ENCODE measurements at places on chromosomes 1 and 21.

- no peak for DNase-seq
These were observed 1.0 kb upstream of the SFN start for GRCh38 chr1:26861889-26862378.

- no peak for DNase-seq
These were observed 124.4 kb upstream of the IRF2BP2 start for GRCh38 chr1:234734412-234734835.

GRCh38 chr1:248923352-248924338 lies 17.6 kb downstream of the PGBD2 start:
- DNase-seq, result no peak

DNA sequence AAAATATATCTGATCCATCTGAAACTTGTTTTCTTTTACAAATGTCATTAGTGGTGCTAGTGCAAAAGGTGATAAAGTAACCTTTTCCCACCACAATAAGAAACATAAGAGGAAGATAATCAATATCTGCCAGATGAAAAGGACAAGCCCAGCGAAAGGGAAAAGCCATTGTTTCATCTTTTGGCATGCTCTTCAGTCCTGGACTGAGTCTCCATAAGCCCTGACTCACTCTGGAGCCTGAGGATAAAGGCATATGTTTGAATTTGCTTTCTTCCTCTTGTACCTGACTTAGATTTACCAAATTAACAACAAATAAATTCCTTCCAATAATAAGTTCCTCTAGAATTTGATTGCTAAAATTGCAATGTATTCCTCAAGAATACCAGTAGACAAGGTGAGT lies 13.6 kb downstream of the DNAJC11 start:
- DNase-seq, result no peak

- DNase-seq, result no peak
These were observed 36.0 kb downstream of the GPR3 start for GRCh38 chr1:27428316-27429028.

- DNase-seq, result no peak
These were observed 48.4 kb downstream of the FAAP20 start for GRCh38 chr1:2145946-2146835.

DNA sequence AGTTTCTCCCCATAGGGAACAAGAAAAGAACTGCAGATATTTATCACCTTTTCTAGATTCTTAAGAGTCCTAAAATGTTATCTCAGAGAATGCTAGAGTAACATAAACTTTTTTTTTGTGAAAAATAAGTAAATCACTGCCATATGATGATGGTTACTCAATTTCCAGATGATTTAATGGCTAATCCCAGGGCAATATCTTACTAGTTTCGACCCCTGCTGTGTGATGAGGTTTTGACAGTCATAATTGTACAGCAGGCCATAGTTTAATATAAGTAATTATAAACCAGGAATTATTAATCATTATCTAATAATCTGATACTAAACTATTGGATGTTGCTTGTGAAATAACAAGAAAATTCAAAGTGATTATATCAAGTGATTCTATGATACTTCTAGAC lies 210.6 kb downstream of the HLX start:
- no peak for DNase-seq

GRCh38 chr1:43172527-43172972 lies 420 bp downstream of the CFAP57 start:
- DNase-seq, result peak; percentile 69

DNA sequence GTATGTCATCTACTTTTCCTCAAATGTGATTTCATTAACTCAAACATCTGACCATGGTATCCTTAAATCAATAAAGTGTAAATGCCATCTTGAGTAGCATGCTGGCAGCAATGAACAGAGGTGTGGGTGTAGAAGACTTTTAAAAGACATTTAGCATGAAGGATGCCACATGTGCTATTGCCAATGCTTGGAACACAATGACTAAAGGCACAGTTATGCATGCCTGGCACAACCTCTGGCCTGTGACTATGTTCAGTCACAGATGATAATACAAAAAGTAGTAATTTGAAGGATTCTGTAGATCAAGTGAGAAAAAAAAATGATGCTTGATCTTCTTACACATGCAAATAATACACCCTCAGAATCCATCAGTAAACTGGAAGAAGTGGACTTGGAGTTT lies 938.9 kb upstream of the ADGRL4 start:
- no peak for DNase-seq

- no peak for DNase-seq
These were observed 10.1 kb upstream of the ST6GALNAC5 start for GRCh38 chr1:76857138-76857537.

GRCh38 chr1:87685311-87686135 lies 356.8 kb downstream of the LMO4 start:
- DNase-seq, result no peak

- DNase-seq, result no peak
These were observed 926.6 kb downstream of the LTN1 start for GRCh38 chr21:28066076-28066475.

DNA sequence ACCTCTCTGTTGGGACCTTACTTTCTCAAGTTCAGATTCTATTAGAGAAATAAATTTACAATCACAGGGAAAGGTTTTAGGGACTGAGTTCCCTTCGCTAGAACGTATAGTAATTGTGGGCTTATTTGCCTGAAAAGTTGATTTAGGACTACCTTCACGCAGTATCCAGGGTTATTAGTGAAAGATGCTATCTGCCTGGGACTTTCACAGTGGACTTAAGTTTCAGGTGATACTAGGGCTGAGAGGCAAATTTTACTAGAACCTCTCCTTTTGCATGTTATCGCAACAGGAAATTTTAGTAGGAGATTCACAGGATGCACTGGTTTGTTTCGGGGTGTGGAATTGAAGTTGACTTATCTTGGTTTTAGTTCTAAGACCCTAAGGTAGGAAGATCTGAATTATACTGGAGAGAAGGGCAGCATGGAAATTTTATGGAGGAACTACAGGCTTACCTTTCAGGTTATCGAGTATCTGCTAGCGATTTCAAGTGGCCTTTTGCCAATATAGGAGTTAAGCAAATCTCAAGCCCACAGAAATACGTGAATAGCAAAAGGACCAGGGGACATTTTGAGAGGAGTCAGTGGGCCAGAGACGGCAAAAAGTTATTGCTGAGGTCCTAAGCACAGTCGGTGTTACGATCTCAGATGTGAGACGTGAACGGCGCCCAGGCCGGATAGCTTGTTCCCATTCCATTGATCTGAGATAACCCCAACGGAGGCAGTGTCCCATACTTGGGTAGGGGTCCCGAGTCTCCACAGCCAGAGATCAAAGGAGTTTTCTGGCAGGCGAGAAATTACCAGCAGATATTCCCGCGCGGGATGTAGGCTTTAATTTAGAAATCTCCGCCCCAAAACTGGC lies 723 bp upstream of the GNAI3 start:
- no peak for DNase-seq

GRCh38 chr21:14119038-14119437 lies 91.7 kb downstream of the LIPI start:
- no peak for DNase-seq

- DNase-seq, result no peak
These were observed 5.5 kb upstream of the SMG7 start for GRCh38 chr1:183466781-183467180.

GRCh38 chr1:2845869-2846268 lies 44.4 kb upstream of the TTC34 start:
- DNase-seq, result no peak

DNA sequence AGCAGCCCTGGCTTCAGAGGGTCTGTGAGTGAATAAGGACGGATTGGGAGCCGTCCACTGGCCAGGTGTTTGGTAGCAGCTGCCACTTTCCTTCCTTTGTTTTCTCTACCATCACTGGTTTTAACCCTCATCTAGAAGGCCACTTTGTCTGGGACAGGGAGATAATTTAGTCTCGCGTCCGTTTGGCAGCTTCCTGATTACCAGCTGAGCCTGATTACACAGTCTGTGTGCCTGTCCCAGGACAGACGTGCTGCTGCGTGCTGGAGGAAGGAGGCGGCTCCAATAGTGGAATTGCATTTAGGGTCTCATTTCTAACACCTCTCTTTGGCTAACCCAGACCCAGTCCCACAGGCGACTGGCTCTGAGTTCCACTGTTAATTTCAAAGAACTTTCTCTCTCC lies 24.6 kb upstream of the CASQ2 start:
- DNase-seq, result no peak

GRCh38 chr1:59072583-59072947 lies 224.3 kb upstream of the FGGY start:
- no peak for DNase-seq

GRCh38 chr1:158185770-158186169 lies 5.1 kb downstream of the CD1D start:
- DNase-seq, result no peak

DNA sequence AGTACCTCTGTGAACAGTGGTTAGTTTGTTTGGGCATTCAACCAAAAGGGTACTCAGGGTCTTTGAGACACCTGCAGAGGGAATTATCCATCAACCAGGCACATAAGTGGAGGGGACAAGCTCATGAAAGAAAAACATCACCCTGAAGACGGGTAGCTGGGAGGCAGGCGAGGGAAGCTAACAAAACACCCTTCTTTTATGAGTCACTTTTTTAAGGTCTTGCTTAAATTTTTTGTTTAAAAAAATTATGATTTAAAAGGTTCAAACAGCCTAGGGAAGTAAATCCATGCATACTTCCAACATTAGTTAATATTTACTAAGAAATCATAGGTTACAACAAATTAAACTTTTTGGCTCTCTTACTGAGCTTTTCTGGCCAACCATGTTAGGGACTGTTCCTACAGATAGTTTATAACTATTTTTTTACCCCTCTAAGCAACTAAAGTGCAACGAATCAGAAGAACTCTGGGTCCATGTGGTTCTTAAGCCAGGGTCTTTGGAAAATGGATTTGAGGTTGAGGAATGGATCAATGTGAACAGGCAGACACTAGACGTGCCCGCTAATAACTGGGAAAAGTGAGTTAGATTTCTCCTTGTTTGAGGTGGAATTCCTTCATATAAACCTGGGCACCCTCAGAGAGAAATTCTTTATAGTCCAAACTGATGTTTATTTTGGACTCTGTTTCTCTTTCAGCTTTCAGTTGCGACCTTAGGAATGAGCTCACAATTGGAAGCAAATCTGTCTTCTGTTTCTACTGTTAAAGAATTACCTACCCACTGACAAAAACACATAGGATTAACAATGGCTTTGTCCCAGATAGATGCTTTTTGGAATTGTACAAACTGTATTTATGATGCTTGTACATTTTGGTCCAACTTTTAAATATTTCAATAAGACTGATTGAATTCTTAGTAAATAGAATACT lies 123.0 kb downstream of the LYPLAL1 start:
- DNase-seq, result no peak

DNA sequence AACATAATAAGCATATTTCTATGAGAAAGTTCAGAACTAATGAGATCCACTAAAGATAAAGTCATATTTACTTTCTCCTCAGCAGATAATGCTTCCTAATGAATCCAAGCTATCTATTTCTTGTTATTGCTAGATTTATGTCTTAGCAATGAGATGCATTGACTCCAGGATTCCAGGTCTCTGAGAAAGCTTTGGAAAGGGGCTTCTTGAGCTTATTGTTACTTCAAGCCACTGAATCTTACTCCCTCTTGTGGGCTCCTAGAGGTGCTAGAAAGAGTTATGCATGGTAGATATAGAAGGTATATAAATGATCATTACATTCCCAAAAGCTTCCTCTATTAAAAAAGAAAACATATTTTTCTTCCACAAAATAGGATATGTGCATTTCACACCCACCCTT lies 246.4 kb upstream of the ADAMTS5 start:
- DNase-seq, result no peak

DNA sequence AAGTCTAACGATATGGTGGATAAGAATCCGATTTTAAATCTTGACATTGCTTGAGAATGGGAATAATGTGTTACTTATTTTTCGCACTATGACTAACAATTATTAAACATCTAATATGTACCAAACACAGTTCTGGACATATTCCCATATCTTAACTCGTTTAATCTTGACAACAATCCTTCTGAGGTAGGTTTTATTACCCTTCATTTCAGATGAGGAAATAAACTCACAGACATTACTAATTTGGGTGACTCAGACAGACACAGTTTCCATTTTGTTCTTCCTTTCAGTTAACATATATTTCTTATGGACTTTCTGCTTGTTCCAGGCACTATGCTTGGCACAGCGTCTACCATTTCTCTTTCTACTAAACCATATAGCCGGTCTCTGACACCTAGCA lies 244.8 kb downstream of the SMYD3 start:
- DNase-seq, result no peak

GRCh38 chr1:163202833-163203451 lies at the start of gene RGS5:
RGS5 (minus strand) TSS chr1:163202916; CDS start chr1:163202835, 81 bp downstream.
- no peak for DNase-seq

DNA sequence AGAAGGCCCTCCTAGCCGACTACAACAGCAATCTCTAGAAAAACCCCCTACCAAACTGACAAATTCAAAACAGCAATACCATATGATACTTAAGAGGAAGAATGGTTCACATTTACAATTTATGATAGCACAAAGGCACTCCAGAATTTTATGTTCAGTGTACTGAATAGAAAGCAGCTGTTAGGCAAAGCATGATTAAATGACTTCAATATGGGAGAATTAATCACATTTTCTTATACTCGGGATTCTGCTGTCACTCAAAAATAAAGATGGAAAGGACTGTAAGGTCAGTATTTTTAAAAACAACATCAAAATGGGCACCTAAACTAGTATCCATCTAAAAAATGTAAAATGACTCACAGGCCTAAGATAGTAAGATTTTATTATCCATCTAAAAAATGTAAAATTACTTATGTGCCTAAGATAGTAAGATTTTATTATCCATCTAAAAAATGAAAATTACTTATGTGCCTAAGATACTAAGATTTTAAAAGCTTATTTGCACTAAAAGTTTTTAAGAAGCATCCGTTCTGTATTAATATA lies 198.5 kb downstream of the SMYD3 start:
- no peak for DNase-seq

DNA sequence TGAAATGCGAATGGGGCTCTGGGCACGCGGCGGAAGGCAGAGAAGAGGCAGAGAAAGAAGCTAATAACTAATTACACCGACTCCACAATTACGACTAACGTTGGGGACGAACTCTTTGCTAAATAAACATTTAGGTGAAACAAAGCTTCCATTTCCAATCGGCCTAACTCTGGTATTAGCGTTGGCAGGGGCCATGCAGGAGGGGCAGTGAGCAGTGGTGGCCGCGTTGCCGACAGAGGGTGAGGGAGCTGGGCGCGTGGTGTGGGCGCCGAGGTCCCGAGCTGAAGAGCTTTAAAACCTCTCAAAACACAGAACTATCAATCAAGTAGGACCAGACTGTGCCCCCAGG lies 553 bp upstream of the NDUFV3 start:
- no peak for DNase-seq

DNA sequence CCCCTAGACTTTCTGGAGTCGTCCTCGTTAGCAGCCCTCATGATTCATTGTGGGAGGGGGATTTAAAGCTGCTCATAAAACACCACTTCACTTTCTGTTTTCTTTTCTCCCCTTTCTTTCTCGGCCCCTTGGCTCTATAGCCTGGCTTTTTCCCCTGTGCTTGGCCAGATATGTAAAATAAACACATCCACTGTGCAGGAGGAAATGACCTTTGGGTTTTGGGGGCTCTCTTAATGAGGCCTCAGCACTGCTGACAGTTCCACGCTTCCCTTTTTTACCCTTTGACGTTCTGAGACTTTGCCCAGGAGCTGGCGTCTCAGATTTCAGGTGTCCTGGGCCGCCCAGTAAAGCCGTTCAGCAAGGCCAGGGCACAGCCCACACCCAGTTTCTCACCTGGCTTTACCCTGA lies 65.7 kb downstream of the RUNX3 start:
- no peak for DNase-seq

GRCh38 chr1:1978108-1978507 lies 25.5 kb downstream of the CFAP74 start:
- DNase-seq, result no peak

GRCh38 chr1:151829352-151830046 lies 2.1 kb downstream of the RORC start:
- no peak for DNase-seq

GRCh38 chr1:151325646-151326429 lies 1.4 kb downstream of the PI4KB start:
- DNase-seq, result no peak

All from stimulated activated CD4-positive, alpha-beta T cell treated with anti-CD3 and anti-CD28 coated beads, Interleukin-1b, Interleukin-23, amount 100 ng/mL, for 1 hour (primary cell).